ENCODE measurements at places on chromosomes 16 and 17.

- DNase-seq, result no peak
Observed at GRCh38 chr17:79083191-79083971, 8.8 kb downstream of the ENGASE start.

DNA sequence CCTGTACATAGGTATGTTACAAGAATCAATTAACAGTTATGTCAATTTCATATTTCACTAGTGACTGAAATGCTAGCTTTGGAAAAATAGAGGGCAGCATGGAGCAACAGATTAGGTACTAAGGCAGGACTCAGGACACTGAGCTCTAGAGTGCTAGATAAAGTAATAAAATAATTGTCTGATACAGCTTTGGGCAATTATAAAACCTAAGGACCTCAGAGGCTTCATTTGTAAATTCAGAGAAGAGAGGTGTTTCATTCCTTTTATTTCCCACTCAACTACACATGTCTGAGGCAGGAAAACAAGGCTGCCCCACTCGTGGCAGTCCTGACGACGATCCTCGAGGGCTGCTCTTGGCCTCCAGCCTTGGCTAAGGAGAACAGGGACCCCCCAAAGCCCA lies 81.5 kb downstream of the CA4 start:
- DNase-seq, result no peak

- DNase-seq, result no peak
Observed at GRCh38 chr16:70575376-70575775, 51.8 kb downstream of the SF3B3 start.

- no peak for DNase-seq
Observed at GRCh38 chr16:29908719-29909220, 8.5 kb downstream of the ASPHD1 start.

DNA sequence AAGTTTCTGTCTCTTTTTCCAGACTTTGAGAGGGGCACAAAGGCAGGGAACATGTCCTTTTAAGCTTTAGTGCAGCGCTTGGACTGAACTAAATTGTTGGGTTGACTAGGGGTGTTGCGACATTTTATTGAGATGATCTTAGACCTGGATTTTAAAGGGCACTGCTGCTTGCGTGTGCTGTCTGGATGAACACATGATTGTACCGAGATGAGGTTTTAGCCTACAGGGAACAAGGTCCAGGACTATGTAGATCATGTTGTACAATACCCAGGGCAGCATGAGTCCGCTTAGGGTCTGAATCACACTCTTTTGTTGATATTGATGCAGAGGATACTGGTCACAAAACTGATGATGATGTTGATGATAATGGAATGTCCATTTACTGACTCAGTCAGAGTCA lies 5.2 kb upstream of the RGS9 start:
- DNase-seq, result no peak

Measured in T-helper 9 cell (primary cell).